Peyer's patch (tissue), 4 donors: ENCODE measurements at places on chromosomes 7 and 10. TPM values are rescaled to one million over a fixed set of nuclear protein-coding genes. Genes with fewer than 3 reads are reported as not detected.

INHBA gene
- 1.3 TPM for total RNA-seq

GATAD1 gene
- 56.2 TPM for total RNA-seq

POLR2J3 gene
- 58.9 TPM for total RNA-seq

HOXA13 gene
- total RNA-seq, result not detected

FAM221A gene
- 12.3 TPM for total RNA-seq

FAM241B gene
- not detected for total RNA-seq

TFR2 gene
- 1.6 TPM for total RNA-seq

IFRD1 gene
- total RNA-seq, result 54.2 TPM

TFPI2 gene
- 0.40 TPM for total RNA-seq

LIPN gene
- total RNA-seq, result not detected

BLNK gene
- 49.3 TPM for total RNA-seq

DLG5 gene
- 66.0 TPM for total RNA-seq

NRAP gene
- total RNA-seq, result not detected

BMPR1A gene
- 40.1 TPM for total RNA-seq

CUBN gene
- total RNA-seq, result 2.5 TPM

GPER1 gene
- 0.53 TPM for total RNA-seq

EIF4EBP2 gene
- total RNA-seq, result 64.4 TPM

PRSS37 gene
- total RNA-seq, result not detected

FFAR4 gene
- total RNA-seq, result 2.5 TPM

MKRN1 gene
- total RNA-seq, result 103 TPM

ADAM22 gene
- 1.2 TPM for total RNA-seq

ANXA11 gene
- 269 TPM for total RNA-seq
